HFFc6 (cell line): ENCODE measurements at places on chromosomes 16 and 17. TPM values are rescaled to one million over a fixed set of nuclear protein-coding genes. Genes with fewer than 3 reads are reported as not detected.

Gene TMEM235
- total RNA-seq = not detected in 3 replicates

Gene INCA1
- 0.66 to 1.5 TPM (median 0.98 TPM) in 3 replicates for total RNA-seq

Gene CSH2
- not detected in 2 replicates for total RNA-seq

Gene TAC4
- not detected in 3 replicates for total RNA-seq

Gene NPIPB6
- 0.21 to 0.57 TPM (median 0.27 TPM) in 3 replicates for total RNA-seq

Gene TUBG2
- 15.2 to 16.9 TPM (median 16.5 TPM) in 3 replicates for total RNA-seq

Gene CCL17
- not detected in 3 replicates for total RNA-seq

Gene ZNF624
- total RNA-seq = 2.9 to 3.6 TPM (median 3.2 TPM) in 3 replicates

Gene SHISA9
- total RNA-seq = not detected in 3 replicates
